ENCODE measurements at places on chromosomes 5 and 9.

DNA sequence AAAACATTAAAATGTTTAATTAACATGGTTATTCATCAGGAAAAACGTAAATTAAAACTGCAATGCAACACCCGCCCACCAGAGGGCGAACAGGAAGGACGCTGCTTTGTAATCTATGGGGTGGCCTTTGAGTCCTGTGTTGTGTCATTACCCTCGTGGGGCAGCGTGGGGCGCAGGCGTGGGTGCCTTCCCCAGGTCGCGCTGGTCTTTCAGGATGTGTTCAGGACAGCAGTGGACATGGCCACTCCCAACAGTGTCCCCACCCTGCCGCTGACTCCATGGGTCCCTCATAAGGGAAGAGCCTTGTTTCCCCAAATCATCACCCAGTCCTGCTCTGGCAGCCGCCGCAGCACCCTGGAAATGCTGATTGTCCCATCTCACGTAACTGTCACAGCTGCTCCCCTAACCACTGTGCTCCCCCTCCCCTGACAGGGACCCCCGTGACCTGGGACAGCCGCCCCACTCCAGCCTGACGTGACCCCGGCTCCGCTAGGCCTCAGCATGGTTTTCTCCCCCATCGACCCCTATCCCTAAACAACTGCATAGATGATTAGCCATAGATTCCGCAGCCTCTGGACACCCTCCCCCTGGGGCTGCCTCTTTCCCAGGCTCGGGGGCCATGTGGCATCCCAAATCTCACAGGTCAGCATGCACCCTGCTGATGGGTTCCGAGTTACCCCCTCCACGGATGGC, 36.4 kb downstream of the GLT6D1 start:
- DNase-seq, result peak; percentile 57

GRCh38 chr5:15160091-15160490, 288.5 kb upstream of the ANKH start:
- no peak for DNase-seq

DNA sequence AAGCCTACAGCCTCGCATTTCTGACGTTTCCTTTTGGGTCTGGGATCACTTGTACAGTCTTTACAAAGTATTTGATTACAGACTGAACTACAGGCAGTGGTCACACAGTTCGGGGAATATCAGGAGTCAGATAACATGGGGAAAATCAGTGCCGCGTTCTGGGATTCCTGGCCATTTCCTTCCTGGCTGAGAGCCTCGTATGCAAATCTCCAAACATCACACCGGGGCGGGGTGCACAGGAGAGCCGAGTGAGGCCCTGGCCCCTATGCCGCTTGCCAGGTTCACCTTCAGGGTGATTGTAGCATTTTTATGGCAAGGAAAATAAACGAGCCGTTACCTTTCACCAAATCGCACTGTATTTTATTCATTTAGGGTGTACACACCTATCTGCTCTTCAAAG, 29.6 kb upstream of the SLC9A3 start:
- DNase-seq, result no peak

DNA sequence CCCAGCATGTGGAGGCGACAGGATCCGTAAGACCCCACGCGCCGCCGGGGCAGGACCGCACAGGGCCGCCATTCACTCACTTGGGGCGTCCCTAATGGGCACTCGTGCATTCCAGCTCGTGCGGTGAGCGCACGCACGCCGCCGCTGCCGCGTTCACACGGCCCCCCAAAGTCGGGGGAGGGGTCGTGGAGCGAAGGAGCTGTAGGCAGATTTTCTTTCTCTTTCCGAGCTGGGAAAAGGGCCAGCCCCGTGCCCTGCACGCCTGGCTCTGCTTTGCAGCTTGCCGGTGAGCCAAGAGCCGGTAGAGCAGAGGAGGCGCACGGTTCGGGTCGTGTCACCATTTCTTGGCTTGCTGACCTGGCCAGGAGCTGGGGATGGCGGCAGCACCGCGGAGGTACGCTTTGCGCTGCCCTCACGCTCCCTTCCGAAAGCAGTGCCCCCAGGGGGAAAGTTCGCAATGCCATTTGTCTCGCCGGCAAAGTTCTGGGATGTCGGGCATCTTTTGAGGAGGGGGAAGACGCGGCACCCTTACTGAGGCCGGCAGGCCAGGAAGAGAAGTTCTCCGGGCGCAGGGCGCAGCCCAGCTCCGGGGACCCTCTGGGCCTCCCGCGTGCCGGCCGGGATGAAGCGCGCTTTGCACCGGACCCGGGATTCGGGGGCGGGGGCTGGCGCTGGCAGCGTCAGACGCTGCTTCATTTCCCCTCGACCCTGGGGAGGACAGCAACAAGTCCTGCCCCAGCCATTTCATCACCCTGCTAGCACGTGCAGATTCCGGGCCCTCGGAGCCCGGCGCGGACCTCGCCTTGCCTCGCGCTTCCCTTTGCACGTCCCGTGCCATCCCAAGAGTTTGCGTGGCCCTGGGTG, 898 bp downstream of the STC2 start:
- no peak for DNase-seq

DNA sequence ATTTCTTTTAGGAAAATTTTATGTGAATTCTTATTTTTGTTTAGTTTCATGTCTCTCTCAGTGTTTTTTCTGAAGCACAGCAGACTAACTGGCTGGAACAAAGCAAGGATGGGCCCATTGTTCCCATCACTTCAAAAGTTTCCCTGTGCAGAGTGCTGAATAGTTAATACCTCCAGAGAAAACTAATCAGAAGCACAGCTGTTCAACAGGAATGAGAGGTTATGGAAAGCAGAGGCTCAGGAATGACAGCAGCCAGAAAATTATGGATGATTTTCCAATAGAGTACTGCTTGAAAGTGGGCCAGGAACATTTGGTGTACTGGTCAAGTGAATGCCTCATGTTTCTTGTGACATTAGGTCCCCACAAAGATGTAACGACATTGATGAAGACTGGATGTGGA, 173.0 kb upstream of the TARS1 start:
- DNase-seq, result no peak
